H7 (cell line): ENCODE measurements at places on chromosomes 2 and 18. TPM values are rescaled to one million over a fixed set of nuclear protein-coding genes. Genes with fewer than 3 reads are reported as not detected.

Gene CLEC4F
- not detected in 2 replicates for total RNA-seq

Gene FAM110C
- 2.0 and 2.3 TPM in 2 replicates for total RNA-seq

Gene PROM2
- 1.1 and 1.8 TPM in 2 replicates for total RNA-seq

Gene FOXD4L1
- total RNA-seq = not detected in 2 replicates

Gene ITM2C
- 392 and 393 TPM in 2 replicates for total RNA-seq

Gene SERPINB2
- total RNA-seq = not detected in 2 replicates

Gene MYOM1
- total RNA-seq = 0.14 and 0.55 TPM in 2 replicates

Gene ADGRF3
- 1.2 TPM in 1 of 2 replicates, not detected in the other for total RNA-seq

Gene ATG9A
- 32.5 and 38.6 TPM in 2 replicates for total RNA-seq

Gene SERPINB12
- total RNA-seq = not detected in 2 replicates

Gene GPR45
- 0.15 TPM in 1 of 2 replicates, not detected in the other for total RNA-seq

Gene TCF23
- total RNA-seq = not detected in 2 replicates

Gene XDH
- 0.59 and 1.3 TPM in 2 replicates for total RNA-seq

Gene PLEKHA3
- total RNA-seq = 2.9 and 3.6 TPM in 2 replicates

Gene NOL4
- total RNA-seq = 0.07 and 0.66 TPM in 2 replicates

Gene RNASEH1
- total RNA-seq = 40.4 and 42.8 TPM in 2 replicates

Gene SOS1
- total RNA-seq = 8.4 and 22.0 TPM in 2 replicates

Gene GALNT5
- total RNA-seq = 0.07 and 0.18 TPM in 2 replicates

- no peak for DNase-seq
Measured at GRCh38 chr2:26414311-26414710, 12.6 kb downstream of the DRC1 start.

DNA sequence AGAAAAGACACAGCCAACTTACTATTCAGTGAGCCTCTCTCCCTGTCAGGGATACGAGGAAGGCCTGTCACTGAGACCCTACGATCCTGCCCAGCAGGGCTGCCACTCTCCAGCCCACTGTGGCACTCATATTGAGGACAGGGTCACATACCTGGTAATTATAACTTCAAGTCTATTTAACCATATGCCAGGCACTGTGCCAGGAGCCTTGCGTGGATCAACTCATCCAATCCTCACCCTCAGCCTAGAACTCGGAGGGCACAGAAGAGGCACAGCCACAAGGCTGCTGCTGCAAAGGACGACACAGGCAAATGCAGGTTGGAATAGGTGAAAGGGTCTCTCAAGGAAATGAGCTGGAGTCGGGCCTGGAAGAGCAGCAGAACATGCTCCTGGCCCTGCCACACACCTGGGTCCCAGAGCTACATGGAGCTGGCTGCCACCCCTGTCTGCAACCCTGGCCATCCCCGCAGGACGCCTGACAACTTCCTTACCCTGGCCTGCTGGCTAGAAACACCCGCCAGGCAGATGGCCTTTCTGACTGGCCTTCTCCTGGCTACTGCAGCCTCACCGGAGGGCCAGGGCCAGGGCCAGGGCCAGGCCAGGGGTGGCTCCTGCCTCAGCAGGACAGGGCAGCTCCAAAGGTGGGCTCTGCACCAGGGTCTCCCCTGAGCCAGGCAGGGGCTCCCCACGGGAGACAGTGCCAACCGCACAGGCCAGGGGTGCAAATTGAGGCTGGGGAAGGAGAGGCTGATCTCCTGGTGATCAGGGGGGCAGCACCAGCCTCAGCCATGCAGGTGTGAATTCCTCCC is 32.1 kb upstream of the SLC66A3 start:
- DNase-seq = no peak

- DNase-seq = no peak
Measured at GRCh38 chr2:151760139-151760650, 25.9 kb upstream of the NEB start.

DNA sequence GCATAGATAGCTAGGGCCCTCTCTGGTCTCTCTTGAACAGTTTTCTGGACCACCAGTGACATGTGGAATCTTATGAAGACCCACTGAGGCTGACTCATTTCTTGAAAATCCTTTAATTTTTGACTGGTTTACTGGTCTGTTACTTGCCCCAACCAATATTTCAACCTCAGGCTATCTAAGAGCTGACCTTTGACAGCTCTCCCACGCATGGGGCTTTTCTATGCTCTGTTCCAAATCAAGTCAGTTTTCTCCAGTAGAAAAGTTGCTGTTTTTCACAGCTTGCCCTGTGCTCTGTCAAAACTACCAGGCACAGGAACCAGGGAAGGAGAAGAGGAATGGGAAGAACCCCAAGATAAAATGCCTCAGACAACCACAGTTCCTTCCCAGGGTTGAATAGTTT is 46.0 kb upstream of the MTIF2 start:
- no peak for DNase-seq

GRCh38 chr2:197804049-197804757 is at the start of gene PLCL1:
Gene PLCL1 (plus strand): TSS chr2:197804593.
- peak; percentile 94 for DNase-seq

GRCh38 chr2:164110515-164110914 is 374.7 kb upstream of the FIGN start:
- DNase-seq = no peak

DNA sequence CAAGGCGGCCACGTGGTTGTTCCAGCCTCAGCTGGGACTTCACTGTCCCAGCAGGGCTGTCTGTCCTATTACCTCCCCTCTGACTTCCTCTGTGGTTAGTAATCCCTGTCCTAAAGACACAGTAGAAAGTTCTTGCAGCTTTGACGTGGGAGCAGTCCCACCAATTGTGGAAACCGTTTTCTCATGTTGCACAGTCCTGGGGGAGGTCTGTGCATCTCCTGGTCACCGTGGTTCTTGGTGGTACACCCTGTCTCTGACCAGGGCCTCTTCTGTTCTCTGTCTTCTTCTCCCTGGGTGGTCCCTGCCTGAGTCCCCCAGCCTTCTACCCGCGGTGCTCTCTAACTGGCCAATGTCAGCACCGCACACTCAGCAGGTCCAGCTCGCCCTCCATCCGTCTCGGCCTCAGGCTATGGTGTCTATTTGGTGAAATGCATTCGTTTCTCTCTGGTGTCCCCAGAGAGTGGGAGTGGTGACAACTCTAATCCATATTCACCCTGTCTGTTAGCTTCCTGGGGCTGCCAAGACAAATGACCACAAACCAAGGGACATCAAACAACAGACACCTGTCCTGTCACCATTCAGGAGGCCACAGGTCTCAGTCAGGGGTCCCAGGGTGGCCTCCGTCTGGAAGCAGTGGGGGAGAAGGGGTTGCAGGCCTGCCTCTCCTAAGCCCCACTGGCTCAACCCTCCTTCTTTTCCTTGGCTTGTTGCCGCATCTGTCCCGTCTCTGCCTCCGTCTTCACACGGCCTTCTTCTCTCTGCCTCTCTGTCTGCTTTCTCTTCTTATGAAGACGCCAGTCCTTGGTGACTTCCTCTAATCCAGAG is 99.8 kb downstream of the SH3BP4 start:
- peak; percentile 14 for DNase-seq

- DNase-seq = no peak
Measured at GRCh38 chr2:233832414-233832813, 21.9 kb downstream of the HJURP start.

DNA sequence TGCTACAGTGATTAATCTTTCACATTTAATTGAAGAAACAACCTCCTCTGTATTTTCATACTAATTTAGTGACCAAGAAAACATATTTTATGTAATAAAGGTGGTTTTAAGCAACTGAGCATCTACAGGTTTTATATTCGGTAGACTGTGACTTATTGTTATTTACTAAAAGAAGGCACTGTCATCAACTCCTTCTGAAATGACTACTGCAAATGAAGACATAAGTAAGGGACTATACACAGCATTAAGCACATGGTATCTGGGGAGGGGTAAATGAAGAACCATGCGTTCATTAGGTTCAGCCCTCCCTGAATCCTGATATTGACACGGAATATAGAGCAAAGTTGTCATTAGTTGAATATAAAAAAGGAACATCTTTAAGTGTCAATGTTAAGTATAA is 4.3 kb downstream of the CDH20 start:
- DNase-seq = no peak

GRCh38 chr2:133072837-133073694 is 403.1 kb upstream of the LYPD1 start:
- DNase-seq = no peak

- DNase-seq = no peak
Measured at GRCh38 chr2:207356567-207356966, 173.2 kb upstream of the CREB1 start.

- peak; percentile 28 for DNase-seq
Measured at GRCh38 chr2:217551252-217551899, 451.4 kb downstream of the TNS1 start.

DNA sequence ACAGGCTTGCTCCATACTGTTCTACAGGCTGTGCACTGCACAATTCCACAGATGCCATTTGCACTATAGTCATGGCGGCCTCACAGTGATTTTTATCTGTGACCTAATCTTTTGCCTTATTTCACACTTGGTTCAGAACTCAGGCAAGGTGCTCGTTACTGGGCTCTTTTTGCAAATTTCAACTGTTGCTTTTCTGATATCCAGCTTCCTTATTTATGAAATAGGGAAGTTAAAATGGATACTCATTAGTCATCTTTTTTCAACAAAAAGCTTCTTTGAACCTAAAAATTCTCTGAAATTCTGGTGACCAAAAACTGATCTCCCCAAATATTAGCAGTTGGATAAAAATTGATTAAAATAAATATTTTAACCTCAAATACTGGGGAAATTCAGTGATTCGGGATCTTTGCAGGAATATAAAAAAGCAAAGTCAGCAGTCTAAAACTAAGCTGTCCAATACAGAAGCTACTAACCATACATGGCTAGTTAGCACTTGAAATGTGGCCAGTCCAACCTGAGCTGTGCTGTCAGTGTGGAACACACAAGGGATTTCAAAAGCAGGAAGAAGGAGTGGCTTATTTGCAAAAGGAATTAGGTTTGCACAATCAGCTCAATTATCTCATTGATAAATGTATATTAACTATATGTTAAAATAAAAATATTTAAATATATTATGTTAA is 134.4 kb downstream of the COL4A4 start:
- DNase-seq = no peak

DNA sequence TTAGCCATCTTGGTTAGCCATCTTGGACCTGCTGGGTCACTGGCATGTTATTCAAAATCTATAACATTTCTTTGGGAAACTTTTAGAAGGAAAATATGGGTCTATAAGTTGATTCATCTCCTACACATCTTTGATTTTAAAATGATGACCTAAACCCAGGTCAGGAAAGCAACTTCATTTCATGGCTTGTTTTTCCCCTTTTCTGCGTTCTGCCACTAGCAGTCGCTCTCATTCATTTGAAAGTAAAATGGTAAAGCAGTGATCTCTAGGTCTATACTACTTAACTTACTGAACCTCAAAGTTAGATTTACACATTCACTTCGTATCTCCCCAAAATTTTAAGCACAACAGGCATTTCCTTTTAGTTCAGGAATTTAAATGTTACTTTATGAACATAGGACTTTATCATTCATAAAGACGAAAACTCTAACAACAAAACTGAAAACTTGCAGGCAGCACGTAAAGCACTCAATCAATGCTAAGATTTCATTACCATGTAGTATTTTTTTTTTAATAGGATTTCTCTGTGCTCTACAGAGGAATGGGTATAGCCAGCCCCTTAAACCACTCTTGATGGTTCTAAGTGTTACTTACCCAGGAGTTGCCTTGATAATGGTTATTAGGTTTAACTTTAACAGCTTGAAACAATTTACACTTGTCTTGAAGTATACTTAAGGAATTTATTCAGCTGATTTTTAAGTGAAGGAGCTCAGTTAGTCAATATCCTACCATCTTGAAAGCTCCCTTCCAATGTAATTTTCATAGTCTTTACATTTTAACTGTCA is 62.5 kb downstream of the GORASP2 start:
- DNase-seq = no peak

GRCh38 chr18:74453016-74453566 is 4.0 kb downstream of the DIPK1C start:
- no peak for DNase-seq

GRCh38 chr2:133755480-133756300 is 187.4 kb upstream of the NCKAP5 start:
- no peak for DNase-seq

DNA sequence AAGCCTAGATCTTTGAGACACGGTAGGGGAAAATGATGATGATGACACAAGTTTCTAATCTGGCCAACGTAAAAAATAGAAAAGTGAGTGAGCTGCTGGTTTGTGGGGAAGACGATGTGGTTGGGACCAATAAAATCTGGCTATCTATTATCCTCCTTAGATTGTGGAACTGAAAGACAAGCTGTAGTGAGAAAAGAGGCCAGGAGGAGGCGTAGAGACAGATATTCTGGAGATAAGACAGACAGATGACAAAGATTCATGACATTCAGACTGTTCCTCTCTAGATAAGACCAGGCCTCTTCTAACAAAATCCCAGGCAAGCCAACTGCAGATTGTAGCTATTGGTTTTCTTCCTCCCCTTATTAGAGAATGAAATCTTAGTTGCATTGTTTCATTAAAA is 376.3 kb upstream of the UBE2E3 start:
- DNase-seq = no peak
